Right lobe of liver (tissue), 6 donors: ENCODE measurements at places on chromosomes 1 and 21. TPM values are rescaled to one million over a fixed set of nuclear protein-coding genes. Genes with fewer than 3 reads are reported as not detected.

GRCh38 chr1:203464226-203464625 is 11.4 kb upstream of the PRELP start:
- no peak for DNase-seq

DNA sequence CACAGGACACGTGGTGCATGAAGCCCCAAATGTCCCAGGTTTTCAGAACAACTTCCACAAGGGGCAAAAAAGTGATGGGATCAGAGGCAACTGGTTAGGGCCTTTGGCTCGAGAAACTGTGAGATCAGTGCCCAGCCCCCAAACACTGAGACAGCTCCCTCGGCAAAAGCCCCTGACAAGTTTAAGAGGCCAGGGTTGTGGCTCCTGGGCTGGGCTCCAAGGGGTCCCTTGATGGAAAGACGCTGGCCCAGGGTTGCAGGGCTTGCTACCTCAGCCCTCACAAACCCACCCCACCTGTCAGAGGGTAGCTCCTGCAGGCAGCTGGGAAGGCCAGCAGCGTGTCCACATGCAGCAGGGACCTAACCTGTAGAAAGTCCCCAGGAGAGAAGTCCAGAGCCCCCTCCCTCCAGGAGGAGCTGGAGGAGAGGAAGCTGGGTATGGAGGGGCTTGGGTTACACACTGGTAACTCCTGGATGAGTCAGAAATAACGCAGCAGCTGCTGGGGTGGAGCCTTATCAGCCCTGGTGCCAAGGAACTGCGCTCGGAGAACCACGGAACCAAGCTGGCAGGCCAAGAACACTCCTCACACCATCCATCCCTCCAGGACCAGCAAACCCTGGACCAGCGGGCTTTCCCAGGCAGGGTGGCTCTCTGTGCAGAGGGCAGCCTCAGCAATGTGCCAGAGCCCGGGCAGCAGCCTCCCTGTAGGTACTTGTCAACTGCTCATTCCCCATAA is 37.5 kb downstream of the CTNNBIP1 start:
- no peak for DNase-seq

DNA sequence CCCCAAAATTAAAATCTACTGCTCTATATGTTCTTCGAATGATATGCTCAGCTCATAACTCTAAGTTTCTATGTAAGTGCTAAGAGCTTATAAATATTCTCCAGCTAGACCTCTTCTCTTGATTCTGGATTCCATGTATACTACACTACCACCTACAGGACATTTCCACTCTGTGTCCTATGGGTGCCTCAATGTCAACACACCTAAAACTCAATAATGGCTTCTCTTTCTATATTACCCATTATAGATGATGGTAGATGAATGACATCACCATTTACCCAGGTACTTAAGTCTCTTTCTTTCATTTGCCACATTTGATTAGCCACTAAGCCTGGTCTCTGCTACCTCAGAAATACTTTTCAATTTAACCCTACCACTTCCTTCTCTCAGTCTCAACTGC is 41.3 kb downstream of the TBX19 start:
- no peak for DNase-seq

- DNase-seq, result no peak
Measured at GRCh38 chr1:64282351-64282750, 78.9 kb downstream of the UBE2U start.

- peak; percentile 70 for DNase-seq
Measured at GRCh38 chr1:5514527-5515183, 477.6 kb downstream of the NPHP4 start.

- no peak for DNase-seq
Measured at GRCh38 chr1:191575180-191575579, 583.1 kb upstream of the RGS18 start.

DNA sequence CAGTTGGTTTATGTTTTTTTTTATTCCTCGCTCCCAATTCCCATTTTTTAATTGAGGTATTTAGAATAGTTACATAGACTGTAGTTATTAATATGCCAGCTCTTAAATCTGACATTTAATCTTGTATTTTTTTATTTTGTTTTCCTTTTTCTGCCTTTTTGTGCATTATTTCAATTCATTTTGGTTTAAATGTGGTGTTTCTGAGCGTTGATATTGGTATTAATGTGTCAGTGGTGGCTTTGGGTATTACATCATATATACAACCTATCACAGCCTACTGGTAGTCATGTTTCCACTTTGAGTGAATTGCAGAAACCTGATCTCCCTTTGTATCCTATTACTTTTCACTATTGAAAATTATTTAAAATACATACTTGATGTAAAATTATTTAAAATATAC is 1027.3 kb downstream of the KCNT2 start:
- no peak for DNase-seq

ECM1 gene
- 14.0 TPM for total RNA-seq

RAB3B gene
- 9.2 TPM for total RNA-seq
